ENCODE measurements at places on chromosomes 5 and 9.

GRCh38 chr9:71911908-71912335 is 483 bp downstream of the C9orf85 start:
- no peak for DNase-seq

DNA sequence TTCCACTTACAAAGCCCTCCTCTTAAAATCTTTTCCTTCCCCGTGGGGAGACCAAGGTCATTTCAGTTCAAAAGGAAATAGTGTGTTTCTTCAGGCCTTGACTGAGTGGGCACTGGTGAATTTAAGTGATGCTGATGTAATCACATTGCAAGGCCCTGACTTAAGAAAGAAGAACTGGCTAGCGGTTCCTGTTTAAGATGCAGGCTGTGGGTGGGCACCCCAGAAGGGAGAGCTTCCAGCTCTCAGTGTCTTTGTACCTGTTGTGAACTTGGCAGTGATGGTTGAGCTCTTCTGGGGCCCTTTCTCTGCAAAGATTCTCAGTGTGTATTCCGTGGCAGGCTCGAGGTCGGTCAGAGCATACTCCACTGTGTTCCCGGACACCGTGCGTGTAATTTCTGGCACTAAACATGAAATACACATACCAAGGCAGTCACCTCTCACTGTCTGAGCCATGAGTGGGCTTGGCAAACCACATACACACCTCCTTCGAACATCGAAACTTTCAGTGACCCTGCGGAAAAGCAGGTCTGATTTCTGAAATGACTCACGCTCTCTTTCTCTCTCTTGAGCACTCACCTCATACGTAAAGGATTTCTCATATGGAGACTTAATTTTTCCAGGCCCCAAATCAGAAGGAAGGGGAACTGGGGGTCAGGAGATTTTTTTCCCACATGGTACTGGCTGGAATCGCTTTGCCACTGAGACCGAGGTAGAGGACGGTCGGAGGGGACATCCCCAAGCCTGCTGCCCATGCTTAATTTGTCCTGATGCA is 81.9 kb downstream of the TNC start:
- no peak for DNase-seq

GRCh38 chr5:82777106-82777505 is 300.1 kb downstream of the TMEM167A start:
- no peak for DNase-seq

DNA sequence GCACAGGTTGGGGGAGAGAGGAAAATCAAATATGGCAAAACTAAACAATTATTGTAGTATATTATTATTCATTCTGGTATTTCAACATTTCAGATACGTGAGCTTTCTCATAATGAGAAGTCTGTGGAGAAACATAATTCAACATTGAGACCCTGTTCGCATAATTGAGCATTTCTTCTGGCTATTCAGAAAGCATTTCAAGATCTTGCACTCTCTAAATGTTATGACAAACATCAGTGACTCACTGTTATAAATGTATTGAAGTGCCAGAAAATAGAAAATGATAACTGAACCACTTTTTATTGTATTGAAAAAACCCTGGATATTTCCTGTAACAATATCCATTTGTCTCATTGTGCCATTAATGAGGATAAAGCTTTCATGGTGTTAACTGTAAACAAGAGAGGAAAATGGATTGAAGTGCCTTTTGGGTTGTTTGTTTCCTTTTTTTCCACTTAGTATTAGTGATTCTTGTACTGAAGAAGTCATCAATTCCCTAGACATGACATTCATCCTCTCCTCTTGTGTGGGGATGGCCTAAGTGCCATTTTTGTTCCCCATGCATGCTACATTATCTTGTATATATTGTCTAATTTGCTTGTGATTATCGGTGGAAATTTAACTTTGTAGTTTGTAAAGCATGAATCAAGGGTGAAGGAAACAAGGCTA is 124.6 kb downstream of the CAMK4 start:
- DNase-seq = no peak

DNA sequence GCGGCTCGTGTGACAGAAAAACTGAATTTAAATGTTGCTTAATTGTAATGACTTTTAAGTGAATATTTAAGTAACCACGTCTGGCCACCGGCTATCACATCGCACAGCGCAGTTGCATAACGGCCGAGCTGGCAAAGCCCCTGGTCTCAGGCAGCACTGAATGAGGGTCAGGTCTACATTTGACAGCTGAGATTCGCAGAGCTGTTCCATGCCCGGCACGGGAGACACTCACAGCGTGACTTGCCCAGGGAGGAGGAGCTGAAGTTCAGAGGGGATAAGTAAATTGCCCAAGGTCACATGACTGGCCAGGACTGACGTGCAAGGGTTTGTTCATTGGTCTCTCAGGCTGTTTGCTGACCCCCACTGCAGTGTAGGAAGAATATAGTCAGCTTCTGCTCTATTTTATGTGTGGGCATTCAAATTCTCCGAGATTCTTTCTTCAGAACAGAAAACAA is 17.4 kb upstream of the COL5A1 start:
- no peak for DNase-seq

GRCh38 chr9:128340691-128341434 is 536 bp downstream of the SLC27A4 start:
- DNase-seq = no peak

DNA sequence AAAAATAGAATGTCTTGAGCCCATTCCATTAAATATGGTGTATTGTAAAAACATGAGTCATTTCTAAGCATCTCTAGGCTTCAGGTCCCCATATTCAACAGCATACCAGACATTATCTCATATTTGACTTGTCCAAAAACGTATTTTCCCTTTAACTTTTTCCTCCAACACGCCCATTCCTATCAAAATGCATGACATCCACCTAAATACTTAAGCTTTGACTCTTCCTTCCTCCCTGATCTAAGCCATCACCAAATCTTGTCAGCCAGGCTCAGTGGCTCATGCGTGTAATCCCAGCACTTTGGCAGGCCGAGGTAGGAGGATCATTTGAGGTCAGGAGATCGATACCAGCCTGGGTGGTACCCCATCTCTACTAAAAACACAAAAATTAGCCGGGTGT is 23.9 kb downstream of the VCP start:
- no peak for DNase-seq

DNA sequence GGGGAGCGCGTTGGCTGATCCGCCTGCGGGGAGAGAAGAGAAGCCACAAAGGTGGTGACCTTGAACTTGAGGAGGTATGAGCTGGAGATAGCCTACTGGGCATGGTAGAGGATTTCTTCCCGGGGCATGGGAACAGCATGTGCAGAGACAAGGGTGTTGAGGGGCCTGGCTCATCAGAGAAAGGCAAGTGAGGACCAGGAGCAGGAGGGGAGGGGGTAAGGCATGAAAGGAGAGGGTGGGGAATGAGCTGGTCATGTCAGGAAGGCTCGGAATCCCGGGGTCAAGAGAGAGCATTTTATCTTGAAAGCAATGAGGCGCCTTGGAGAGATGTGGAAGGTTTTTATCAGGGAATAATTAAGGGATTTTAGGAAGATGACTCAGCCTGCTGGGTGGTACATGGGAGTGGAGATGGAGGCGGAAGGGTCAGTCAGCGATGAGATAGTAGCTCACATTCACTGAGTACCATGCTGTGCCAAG is 121.1 kb downstream of the LHX2 start:
- no peak for DNase-seq

GRCh38 chr5:53678981-53679660 is 118.7 kb downstream of the NDUFS4 start:
- no peak for DNase-seq

- DNase-seq = no peak
These were observed 46.9 kb downstream of the CLINT1 start for GRCh38 chr5:157812086-157812485.

- DNase-seq = no peak
These were observed 5.3 kb downstream of the FGF18 start for GRCh38 chr5:171424726-171425125.

- no peak for DNase-seq
These were observed 130.9 kb downstream of the SUSD1 start for GRCh38 chr9:112044186-112044585.

- no peak for DNase-seq
These were observed 182.2 kb downstream of the MAPKAP1 start for GRCh38 chr9:125524583-125525355.

- no peak for DNase-seq
These were observed 513.7 kb upstream of the WWC1 start for GRCh38 chr5:167777746-167778145.

- DNase-seq = no peak
These were observed 166.5 kb upstream of the PRR16 start for GRCh38 chr5:120297616-120298015.

- DNase-seq = no peak
These were observed 1.3 kb downstream of the MOB3B start for GRCh38 chr9:27528076-27528885.

- DNase-seq = no peak
These were observed 38.2 kb downstream of the CLINT1 start for GRCh38 chr5:157820593-157821252.

GRCh38 chr9:14323083-14323971 is 9.4 kb upstream of the NFIB start:
- DNase-seq = no peak

DNA sequence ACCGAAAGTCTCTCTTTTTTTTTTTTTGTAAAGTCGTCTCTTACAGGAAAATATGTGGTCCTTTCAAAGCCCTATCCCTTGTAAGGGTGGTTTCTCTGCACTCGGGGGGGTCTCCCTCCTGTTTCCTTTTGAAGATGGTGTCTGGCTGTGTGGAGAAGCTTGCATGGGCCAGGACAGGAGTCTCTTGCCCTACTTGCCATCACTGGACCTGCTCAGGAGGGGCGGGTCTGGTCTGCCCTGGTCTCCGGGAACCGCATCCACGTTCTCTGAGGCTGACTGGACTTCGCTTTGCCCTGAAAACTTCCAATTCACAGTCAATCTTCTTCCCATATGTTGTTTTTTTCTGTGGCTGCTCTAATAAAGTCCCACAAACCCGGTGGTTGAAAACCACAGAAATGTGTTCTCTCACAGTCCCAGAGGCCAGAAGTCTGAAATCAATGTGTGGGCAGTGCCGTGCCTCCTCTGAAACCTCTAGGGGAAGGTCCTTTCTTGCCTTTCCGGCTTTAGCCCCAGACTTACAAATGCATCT is 92.9 kb upstream of the IER5L start:
- no peak for DNase-seq

GRCh38 chr5:136018814-136019783 is 9.7 kb upstream of the TGFBI start:
- no peak for DNase-seq
